ENCODE measurements at places on chromosomes 1 and 21.
A peak's percentile ranks its signal among the peaks of the same experiment; 100 is the strongest.

DNA sequence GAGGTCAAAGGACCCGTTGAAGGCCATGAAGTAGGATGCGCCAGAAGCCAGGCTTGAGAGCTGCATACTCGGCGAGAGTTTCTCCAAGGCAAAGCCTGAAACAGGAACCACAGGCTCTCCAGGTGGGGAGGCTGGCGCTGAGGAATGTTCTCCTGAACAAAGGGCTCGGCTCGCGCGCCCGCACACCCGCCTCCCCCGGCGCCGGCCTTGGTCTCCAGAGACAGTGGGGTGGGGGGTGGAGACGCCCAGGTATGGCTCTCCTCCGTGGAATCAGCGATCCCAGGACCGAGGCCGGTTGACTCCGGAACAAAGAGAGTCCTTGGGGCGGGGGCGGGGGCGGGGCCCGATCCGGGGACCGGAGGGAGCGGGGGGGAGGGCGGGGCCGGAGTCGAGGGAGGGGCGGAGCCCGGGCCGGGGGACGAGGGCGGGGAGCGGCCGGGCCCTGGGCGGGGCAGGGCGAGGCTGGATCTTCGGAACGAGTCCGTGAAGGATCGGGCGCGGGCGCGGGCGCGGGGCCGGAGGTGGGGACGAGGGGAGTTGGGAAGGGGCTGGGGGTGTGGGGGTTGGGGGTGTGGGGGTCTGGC is 85.0 kb downstream of the NKAIN1 start:
- DNase-seq, result peak; percentile 83

DNA sequence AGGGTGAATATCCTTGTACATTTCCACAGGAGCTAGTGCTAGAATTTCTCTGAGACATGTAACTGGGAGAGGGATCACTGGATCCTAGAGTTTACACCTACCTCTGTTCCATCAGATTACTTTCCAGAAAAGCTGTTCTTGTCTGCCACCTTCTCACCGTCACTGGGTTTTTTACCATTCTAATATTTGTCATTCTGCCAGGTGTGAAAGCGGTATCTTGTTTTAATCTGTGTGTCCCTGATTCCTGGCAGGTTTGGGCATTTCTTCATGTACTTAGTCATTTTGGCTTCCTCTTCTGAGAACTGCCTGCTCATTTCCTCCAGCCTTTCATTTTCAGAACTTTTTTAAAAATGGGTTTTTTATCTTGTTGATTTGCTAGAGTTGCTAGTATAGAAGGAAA is 5.1 kb downstream of the PMF1 start:
- no peak for DNase-seq

DNA sequence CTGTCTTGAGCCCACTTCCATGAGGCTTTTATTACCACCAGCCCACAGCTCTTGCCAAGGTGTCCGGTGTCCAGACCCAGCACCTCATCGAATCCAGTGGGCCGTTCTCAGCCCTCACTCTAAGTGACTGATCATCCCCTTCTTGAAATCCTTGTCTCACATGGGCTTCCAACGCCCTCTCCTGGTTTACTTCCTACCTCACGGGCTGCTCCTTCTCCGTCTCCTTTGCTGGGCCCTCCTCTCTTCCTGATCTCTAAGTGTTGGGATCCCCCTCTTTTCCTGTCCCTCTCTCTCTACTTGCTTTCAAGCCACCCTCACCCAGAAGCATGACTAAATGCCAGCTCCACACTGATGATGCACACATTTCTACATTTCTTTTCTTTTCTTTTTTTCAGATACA is 9.0 kb upstream of the RHBG start:
- no peak for DNase-seq

DNA sequence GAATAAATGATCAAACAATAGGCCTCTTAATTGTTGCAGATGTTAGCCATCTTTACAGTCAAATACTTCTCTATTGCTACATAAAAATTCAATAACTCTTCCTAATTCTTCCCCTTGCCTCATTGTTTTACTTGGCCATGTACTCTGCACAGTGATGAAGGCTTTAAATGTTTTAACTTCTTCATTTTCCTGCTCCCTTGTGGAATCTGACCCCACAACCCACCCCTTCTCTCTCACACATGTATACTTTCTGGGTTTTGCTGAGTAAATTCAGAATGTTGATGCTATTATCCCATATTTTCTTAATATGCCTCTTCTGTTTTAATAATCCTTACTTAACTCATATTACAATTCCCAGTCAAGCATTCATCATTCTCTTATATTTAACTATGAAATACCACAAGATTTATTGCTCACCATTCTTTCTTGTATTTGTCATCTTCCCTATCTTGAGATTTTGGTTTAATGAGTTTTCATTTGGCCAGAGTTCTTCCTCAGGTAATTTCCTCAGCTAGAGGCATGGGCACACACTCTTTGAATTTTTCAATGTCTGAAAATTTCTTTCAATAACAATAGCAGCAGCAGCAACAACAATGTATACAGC is 327.8 kb upstream of the USP24 start:
- no peak for DNase-seq

- peak; percentile 26 for DNase-seq
These were observed 12.4 kb upstream of the UMODL1 start for GRCh38 chr21:42058631-42059111.

- DNase-seq, result no peak
These were observed 44.5 kb upstream of the CCDC190 start for GRCh38 chr1:162905174-162906158.

DNA sequence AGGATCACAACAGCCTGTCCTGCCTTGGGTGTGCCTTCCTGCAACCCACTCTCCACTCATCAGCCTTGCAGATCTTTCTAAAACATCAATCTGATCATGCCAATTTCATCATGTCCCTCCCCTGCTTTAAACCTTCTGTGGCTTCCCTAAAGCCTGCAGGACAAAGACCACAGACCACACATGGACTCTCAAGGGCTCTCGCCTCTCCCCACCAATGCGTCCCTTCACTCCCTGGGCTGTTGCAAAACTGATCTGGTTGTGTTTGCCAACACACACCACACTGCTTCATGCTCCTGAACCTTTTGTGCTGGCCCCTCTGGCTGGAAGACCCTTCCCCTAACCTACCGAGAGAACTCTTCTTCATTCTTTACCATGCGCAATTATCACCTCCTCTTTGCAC is 72.4 kb downstream of the ITPKB start:
- no peak for DNase-seq

DNA sequence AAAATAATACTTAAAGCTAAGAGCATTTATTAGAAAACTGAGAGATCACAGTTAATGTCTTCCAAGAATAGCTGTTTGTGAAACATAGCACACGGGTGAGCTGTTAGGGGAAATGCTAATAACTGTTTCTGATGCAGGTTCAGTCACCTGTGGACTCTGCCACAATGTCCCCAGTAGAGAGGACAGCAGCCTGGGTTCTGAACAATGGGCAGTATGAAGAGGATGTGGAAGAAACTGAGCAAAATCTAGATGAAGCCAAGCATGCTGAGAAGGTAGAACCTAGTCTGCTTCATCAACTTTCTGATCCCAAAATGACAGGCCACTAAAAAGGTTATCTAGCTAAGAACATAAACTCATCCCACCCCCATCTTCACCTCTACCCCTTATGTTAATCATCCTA is 32.6 kb downstream of the CLEC20A start:
- DNase-seq, result no peak

- peak; percentile 90 for DNase-seq
These were observed 19.3 kb upstream of the SAMD11 start for GRCh38 chr1:904310-904950.

DNA sequence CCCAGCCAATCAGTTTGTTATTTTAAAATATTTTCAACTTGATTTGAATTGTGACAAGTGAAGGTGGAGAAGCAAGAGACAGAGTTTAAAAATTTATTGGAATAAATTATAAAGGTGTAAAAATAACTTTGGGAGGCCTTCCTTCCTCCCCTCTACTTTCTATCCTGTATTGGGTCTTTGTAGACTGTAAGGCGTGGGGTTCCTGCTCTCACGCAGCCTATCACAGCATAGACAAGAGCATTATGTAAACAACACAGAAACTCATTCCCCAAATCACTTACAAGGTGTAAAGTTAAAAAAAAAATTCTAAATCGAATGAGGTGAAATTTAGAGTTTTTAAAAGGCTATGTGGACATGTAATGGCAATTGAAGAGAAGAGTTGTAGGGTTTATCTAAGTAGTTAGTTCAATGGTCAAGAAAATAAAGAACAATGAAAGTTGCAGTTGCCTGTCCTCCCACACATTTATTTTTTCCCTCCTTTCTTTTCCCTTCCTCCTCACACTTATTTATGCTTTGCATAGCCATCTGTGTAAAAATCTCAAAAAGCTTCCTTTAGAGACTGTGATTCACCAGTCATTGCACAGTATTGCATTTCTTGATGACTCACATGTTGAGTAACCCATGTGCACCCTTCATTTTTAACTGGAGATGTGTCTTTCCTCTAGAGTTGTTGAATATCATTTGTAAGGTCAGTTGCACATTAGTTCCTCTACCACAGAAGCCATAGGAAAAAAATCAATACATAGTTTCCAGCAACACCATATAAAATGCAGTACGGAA is 242.2 kb downstream of the PTPRC start:
- peak; percentile 15 for DNase-seq

GRCh38 chr1:89069951-89070350 is 4.9 kb upstream of the GBP1 start:
- DNase-seq, result no peak

DNA sequence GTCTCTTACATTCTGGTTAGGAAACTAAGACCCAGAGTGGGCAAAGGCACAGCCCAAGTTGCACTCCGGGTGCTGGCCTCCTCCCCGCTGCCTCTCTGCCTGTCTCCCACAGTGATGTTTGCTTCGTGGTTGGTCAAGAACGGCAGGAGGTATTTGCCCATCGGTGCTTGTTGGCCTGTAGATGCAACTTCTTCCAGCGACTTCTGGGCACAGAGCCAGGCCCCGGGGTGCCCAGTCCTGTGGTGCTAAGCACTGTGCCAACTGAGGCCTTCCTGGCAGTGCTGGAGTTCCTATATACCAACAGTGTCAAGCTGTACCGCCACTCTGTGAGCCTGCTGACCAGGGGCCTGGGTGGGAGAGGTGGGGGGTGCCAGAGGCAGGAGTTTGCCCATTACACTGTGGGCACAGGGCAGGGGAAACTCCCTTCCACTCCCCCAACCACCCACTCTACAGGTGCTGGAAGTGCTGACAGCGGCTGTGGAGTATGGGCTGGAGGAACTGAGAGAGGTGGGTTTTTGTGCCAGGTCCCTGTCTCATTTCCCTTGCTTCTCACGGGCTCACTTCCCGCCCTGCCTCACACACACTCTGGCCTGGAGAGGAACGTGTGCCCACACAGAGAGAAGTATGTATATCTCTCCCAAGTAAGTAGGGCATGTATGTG is 1.9 kb downstream of the BTBD19 start:
- peak; percentile 85 for DNase-seq

DNA sequence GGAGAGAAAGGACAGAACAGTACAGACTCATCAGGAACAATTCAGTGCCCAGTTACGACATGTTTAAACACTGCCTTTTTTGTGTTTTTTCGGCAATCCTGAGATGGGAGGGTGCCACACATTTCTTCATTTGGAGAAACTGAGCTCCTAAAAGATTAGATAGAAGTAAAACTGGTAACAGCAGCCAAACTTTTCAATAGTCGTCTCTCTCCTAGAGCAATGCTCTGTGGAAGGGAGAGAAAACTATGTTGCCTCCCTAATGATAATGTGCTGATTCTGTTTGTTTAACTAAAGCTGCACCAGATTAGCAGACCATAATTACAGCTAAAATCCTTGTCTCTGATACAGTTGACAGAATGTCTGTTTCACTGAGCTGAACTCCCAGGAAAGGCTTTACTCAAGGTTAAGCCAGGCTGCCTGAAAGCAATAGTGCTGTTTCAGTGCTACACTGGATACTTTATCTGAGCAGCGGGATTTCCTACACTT is 76.2 kb upstream of the CXADR start:
- DNase-seq, result no peak

DNA sequence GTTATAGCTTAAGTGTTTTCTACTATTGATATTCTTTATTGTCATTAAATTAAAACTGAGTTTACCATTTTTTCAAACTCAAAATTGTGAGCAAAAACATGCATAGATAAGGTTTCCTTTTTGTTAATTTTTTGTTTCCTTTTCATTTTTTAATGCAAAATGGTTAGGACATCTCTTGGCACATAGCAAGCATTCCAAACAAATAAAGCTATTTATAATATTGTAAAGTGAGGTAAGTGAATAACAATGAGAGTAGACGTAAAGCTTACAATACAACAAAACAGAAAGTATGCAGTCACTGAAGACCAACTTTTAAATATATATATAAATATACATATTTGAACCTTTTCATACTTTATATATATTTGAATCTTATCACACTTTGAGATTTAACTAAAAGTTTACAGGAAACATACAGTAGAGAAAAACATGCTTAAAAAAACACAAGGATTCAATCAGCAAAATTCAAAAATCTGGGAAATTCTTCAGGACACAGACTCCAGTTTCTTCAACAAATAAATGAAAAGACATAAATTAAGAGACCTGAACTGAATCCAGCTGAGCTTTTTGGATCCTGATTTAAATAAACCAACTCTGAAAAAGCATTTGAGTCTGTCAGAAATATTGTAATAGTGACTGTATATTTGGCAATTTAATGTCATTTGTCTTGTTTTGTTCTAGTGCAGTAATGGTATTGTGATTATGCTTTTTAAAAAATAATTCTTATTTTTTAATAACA is 67.5 kb upstream of the SAMSN1 start:
- DNase-seq, result no peak

- DNase-seq, result no peak
These were observed 72.1 kb downstream of the GREM2 start for GRCh38 chr1:240539769-240540414.

DNA sequence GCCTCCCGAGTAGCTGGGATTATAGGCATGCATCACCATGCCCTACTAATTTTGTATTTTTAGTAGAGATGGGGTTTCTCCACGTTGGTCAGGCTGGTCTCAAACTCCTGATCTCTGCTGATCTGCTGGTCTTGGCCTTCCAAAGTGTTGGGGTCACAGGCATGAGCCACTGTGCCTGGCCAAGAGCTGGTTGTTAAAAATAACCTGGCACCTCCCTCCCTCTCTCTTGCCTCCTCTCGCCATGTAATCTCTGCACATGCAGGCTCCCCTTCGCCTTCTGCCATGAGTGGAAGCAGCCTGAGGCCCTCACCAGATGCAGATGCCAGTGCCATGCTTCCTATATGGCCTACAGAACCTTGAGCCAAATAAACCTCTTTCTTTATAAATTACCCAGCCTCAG is 74.7 kb upstream of the TLR5 start:
- DNase-seq, result no peak

Data from Right ventricle myocardium superior (tissue), 1 donor.